Endothelial cell of umbilical vein (primary cell): ENCODE measurements at places on chromosomes 3 and 15. TPM values are rescaled to one million over a fixed set of nuclear protein-coding genes. Genes with fewer than 3 reads are reported as not detected.

The VPS39 gene
- total RNA-seq, result 50.2 and 56.7 TPM in 2 replicates

The IMPDH2 gene
- total RNA-seq, result 189 and 195 TPM in 2 replicates

The ABI3BP gene
- total RNA-seq, result 55.9 and 78.1 TPM in 2 replicates

The SPINT1 gene
- 3.6 and 4.2 TPM in 2 replicates for total RNA-seq

DNA sequence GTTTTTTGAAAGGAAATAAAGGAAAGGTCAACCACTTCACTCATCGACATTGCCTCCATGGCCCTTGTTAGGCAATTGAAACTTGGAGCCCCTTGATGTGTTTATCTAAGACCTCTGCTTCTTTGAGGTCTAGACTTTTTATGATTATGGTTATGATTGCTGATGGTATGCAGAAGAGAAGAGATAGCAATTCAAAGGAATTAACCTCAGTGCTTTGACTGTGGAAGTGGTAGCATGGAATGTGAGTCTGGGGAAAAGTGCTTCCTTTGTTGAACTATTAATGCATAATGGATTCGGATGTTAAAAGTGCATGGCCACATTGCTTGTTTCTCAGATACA lies 46.1 kb downstream of the FNDC3B start:
- peaks cover 32% of the 10 kb centered on the region for H3K4me1 ChIP-seq
- peaks cover 8% of the 10 kb centered on the region for H3K36me3 ChIP-seq
- H3K27me3 ChIP-seq, result no peaks in the 10 kb centered on the region
- DNase-seq, result no peak
- no peak overlapping the region for H3K27ac ChIP-seq
- no peak overlapping the region for H3K4me3 ChIP-seq
